ENCODE measurements at places on chromosomes 2 and 18. TPM values are rescaled to one million over a fixed set of nuclear protein-coding genes. Genes with fewer than 3 reads are reported as not detected.

DNA sequence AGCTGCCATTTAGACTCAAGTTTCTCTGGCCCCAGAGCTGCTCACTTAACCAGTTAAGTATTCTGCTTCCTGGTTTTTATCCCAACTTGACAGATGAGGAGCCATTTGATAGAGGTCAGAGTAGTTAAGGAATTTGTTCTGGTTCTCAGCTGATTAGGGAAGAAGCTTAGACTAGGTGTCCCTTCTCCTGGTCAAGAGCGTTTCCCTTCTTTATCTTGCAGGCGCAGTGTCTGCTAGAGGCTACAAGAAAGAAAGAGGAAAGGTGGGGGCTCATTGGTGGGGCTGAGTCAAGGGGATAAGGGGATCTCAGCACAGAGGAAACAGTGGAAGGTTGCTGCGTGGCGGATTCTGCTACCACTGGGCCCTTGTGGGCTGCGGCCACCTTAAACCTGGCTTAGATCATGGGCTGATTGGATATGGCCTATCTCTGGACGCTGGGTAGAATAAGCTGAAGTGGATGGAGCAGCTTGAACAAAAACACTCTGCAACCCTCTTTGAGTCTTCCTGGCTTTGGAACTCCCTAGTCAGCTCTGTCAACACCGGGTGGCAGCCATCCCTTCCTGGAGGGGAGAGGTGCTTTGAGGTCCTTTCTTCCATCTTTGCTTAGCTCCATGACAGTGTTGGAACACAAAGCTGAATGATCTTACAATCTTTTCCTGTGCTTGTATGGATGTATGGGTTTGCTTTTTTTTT lies 70.8 kb downstream of the QPCT start:
- H3K27me3 ChIP-seq, result no peaks in the 10 kb centered on the region
- H3K27ac ChIP-seq, result no peak overlapping the region
- H3K4me1 ChIP-seq, result peaks cover 3% of the 10 kb centered on the region
- H3K36me3 ChIP-seq, result no peaks in the 10 kb centered on the region
- DNase-seq, result no peak

The ATP6V1C2 gene
- not detected for total RNA-seq

DNA sequence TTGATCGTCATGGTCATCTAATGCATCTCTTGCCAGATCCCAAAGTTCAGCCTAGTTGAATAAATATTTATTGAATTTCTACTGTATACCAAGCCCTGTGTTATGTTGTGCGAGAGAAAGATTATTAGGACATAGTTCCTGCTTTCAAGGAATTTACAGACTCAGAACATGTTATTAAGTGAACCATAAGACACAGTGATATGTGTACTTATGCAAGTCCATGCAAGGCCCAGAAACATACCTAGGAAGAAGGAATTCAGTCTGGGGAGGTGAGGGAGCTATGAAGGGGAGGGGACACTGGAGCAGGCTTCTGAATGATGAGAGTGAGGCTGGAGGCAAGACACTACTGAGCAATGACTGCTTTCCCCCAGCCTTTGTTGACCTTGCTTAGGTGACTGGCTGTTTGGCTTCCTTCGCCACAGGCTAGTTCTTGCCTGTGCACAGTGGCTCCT lies 81.4 kb downstream of the ACAA2 start:
- H3K27me3 ChIP-seq, result peaks cover 21% of the 10 kb centered on the region
- no peak for DNase-seq
- H3K4me1 ChIP-seq, result no peaks in the 10 kb centered on the region
- no peak overlapping the region for H3K4me3 ChIP-seq
- no peak overlapping the region for H3K27ac ChIP-seq

- H3K36me3 ChIP-seq, result no peaks in the 10 kb centered on the region
- no peak for DNase-seq
- no peak overlapping the region for H3K4me3 ChIP-seq
- H3K27me3 ChIP-seq, result peaks cover 3% of the 10 kb centered on the region
These were observed 66.6 kb downstream of the ZBTB7C start for GRCh38 chr18:48342581-48342980.
